ENCODE measurements at places on chromosomes 6 and 20. TPM values are rescaled to one million over a fixed set of nuclear protein-coding genes. Genes with fewer than 3 reads are reported as not detected.

GRCh38 chr20:9071976-9072726 is 3.3 kb downstream of the PLCB4 start:
- no peak for DNase-seq

GRCh38 chr6:92945799-92946198 is 473.6 kb downstream of the EPHA7 start:
- peak; percentile 26 for DNase-seq

DNA sequence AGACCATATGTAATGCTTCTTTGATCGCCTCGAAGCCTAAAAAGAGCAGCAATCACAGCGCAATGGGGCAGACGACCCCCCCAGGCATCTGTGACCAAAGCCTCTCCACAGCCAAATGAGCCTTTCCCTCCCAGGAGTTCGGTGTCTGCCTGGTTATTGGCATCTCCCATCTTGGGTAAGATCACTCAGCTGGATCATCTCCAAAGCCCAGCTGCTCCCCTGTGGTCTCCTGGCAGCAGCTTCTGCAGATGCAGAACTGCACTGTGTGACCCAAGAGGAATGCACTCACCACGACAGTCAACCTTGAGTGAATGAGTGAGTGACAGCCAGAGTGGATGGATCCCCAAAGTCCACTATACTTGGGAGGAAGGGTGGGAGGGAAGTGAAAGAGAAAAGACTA is 44.8 kb upstream of the IYD start:
- DNase-seq = no peak

- DNase-seq = no peak
Observed at GRCh38 chr6:152351110-152351509, 286.1 kb downstream of the SYNE1 start.

DNA sequence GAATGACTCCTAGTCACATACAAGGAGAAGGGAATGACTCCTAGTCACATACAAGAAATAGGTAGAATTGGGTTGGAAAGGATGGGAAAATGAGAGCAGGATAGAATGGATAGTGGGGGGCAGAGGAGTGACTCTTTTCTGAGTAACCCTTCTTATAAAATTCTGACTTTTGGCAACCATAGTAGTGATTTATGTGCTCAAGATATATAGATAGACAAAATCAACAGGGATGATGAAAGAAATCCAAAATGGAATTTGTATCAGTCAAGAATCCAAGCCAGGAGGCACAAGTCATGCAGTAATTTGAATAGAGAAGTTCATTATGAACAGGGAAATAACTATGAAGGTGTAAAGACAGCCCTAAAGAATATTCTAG is 41.7 kb downstream of the ADAT2 start:
- no peak for DNase-seq

GRCh38 chr20:58565461-58566175 is 50.4 kb upstream of the APCDD1L start:
- DNase-seq = no peak

DNA sequence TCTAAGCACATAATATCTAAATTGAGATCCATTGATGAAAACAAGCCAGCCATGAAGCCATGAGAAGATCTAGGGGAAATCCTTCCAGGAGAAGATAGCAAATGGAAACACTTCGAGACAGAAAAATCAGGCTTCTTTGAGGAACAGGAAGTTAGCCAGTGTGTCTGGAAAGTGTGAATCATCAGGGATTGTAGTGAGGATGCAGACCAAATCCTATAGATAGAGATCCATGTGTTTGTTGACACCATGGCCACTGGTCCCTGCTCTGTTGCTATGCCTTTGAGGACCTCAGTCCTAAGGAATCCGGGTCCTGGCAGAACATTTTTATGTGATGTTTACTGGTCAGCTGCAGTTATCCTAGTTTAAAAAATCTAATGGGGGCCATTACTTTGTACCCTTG is 6.6 kb upstream of the ELOVL2 start:
- DNase-seq = peak; percentile 61

GRCh38 chr20:8874437-8874836 is 194.4 kb upstream of the PLCB4 start:
- DNase-seq = peak; percentile 52

DNA sequence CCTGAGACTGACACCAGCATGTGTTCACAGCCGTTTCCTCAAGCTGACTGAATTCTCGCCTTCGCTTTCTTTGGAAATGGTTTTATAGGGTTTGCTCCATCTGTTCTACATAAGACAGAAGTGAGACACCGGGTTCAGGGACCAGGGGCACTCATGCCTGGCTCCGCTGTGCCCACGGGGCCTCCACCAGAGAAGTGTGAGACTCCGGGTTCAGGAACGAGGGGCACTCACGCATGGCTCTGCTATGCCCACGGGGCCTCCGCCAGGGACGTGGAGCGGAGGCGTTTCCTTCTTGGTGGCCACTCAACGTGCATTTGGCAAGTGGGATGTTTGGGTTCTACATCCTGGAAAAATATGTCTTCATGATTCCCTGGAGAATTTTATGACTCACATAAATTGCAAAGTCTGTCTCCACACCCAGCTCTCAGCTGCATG is 106.6 kb downstream of the RNASET2 start:
- DNase-seq = no peak

VGLL2 gene
- total RNA-seq = not detected

- no peak for DNase-seq
Observed at GRCh38 chr20:17611290-17611539, 41.3 kb downstream of the DSTN start.

SLC25A27 gene
- total RNA-seq = 12.6 TPM

TRMT6 gene
- 7.2 TPM for total RNA-seq

DNA sequence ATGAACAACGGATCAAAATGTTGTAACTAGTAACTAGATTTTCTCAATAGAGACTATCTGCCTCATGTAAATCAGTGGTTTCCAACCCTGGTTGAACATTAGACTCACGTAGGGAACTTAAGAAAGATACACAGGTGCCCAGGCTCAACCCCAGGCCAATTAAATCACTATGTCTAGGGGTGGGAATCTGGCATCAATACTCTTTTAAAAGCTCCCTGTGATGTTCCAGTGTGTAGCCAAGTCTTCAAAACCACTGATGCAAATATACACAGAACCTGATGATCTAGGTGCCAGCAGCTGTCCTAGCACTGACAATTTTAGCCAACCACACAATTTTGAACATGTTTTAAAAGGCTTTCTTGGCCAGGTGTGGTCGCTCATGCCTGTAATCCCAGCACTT is 128.7 kb downstream of the TBC1D32 start:
- no peak for DNase-seq

DNA sequence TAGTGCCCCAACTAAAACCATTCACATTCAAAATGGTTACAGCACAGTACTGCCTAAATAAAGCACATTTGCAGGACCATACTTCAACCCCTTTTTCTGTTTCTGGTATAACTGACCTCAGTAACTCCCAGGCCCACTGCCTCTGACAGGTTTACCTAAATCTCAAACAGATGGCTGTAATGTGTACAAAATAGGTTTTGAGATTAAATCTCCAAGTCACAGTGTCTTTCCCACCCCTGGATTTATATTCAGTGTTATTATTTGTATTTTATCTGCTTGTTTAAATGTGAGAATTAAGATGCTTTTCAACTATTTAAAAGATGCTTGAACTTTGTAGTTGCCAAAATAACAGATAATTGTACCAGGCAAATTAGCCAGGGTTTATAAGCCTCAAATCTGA is 4.7 kb upstream of the KIF6 start:
- DNase-seq = no peak

DNA sequence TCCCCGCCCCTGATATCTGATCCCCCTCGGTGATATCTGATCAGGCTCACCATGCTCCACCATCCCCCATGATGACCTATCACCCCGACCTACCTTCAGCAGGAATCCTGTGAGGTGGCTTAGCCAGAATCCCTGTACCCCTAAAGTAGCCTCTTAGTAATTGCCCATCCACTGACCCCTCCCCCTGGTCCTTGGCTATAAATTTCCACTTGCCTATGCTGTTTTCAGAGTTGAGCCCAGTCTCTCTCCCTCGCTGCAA is 177.5 kb upstream of the GGTLC1 start:
- no peak for DNase-seq

LRP11 gene
- total RNA-seq = 54.7 TPM

RAET1L gene
- total RNA-seq = not detected

PACSIN1 gene
- total RNA-seq = not detected

PROKR2 gene
- total RNA-seq = not detected
